ENCODE measurements at places on chromosomes 5 and 9.

DNA sequence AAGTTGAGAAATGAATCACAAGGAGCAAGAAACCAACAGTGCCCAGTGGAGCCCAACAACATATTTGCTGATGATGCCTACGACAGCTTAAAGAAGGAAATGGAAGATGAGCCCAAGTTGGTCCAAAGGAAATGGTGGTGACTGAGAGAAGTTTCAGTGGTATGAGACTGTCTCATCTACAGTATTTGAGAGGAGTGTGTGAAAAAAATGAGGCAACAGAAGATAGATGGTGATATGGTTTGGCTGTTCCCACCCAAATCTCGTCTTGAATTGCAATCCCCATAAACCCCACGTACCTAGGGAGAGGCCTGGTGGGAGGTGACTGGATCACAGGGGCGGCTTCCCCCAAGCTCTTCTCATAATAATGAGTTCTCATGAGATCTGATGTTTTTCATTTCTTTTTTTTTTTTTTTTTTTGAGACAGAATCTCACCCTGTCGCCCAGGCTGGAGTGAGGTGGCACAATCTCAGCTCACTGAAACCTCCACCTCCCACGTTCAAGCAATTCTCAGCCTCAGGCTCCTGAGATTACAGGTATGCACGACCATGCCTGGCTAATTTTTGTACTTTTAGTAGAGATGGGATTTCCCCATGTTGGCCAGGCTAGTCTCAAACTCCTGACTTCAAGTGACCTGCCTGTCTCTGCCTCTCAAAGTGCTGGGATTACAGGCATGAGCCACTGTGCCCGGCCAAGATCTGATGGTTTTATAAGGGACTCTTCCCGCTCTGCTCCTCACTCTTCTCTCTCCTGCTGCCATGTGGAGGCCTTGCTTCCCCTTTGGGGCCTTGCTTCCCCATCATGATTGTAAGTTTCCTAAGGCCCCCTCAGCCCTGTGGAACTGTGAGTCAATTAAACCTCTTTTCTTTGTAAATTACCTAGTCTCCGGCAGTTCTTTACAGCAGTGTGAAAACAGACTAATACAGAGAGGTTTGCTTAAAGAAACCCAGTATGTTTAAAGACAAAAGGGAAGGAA is 30.2 kb downstream of the EFCAB9 start:
- DNase-seq, result no peak

DNA sequence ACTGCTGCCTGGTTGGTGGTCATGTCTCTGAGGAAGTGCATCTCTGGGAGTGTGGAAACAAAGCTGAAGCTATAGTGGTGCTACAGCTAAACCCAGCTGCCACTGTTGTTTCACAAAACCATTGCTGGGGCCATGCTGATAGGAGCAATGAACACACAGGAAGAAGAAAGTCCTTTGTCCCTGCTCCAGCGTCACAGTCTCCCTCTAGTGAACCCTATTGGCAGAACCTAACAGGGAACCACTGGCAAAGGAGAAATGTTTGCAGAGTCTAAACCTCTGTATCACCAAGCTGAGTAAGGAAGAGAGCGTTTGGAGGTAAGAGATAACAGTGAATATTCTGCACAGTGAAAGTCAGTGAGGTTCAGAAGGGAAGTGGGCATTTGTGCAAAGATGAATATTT is 244.0 kb downstream of the YTHDC2 start:
- no peak for DNase-seq

- no peak for DNase-seq
These were observed 65.9 kb upstream of the C5orf46 start for GRCh38 chr5:147972076-147972840.

GRCh38 chr5:134462047-134462575 is 50.4 kb upstream of the CDKN2AIPNL start:
- no peak for DNase-seq

DNA sequence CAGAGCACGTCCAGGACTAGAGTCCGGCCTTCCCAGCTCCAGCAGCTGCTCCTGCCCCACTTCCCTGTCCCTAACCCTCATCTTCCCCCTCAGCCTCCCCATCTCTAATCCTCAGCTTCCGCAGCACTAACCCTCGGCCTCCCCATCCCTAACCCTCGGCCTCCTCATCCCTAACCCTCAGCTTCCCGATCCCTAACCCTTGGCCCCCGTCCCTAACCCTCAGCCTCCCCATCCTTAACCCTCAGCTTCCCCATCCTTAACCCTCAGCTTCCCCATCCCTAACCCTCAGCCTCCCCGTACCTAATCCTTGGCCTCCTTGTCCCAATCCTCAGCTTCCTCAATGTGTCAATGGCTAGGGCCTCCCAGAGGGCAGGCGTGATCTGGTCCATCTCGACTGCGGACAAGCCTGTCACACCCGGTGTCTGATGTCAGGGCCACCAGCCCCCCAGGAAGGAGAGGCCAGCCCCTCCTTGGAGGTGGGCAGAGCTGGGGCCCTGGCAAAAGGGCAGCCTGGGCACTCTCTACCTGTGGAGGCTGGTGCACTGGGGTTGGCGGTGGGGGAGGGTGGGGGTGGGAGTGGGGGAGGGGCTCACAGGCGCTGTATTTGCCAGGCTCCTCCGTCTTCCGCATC is 1.4 kb downstream of the OBP2B start:
- no peak for DNase-seq

GRCh38 chr9:13163287-13163686 is 116.2 kb downstream of the MPDZ start:
- no peak for DNase-seq

DNA sequence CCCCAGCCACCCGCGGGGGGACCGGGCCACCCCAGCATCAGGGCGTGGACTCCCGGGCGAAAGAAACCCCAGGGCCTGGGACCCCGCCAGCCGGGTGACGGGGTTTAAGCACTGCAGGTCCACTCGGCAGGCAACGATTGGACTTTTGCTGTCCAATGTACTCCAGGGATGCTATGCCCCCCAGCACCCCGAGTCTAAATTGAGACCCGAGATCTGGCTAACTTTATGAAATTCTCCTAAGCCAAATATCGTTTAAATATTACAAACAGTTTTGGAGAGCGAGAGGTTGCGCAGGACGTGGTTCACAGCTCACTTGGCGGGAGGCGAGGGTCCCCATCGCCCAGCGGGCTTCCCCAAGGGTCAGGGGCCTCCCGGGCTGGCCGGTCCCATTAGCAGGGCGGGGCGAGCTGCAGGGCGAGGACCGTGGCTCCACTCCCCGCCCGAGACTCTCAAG is 384 bp upstream of the MRPS2 start:
- DNase-seq, result no peak

DNA sequence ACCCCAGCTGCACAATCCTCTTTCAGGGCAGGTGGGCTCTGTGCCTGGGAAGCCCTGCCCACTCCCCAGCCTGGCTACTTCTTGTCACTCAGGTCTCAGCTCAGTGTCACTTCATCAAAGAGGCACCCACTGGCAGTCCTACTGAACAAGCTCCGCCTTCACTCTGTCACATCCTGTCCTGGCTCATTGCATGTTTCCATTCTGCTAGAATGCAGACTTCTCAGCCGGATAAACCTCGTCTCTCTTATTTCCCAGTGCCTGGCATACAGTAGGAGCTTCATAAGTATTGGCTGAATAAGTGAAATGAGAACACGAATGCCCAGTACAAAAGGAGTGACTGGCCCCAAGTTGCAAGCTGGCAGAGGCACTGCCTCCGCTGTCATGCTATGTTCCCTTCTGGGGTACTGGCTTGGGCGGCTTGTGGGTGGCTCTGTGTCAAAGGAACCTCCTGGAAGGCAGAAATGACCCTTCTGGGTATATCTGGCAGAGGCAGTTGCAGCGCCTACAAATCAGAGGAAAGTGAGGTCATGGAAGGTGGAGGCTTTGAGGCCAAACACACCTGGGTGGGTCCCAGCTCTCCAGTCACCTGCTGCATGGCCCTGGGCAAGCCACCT is 98.3 kb upstream of the PHYKPL start:
- DNase-seq, result no peak

GRCh38 chr5:174511714-174512253 is 212.6 kb upstream of the MSX2 start:
- no peak for DNase-seq

- no peak for DNase-seq
These were observed 5.0 kb upstream of the UNC13B start for GRCh38 chr9:35156781-35157180.

GRCh38 chr5:6752782-6753181 is 39.5 kb downstream of the TENT4A start:
- DNase-seq, result no peak

GRCh38 chr5:107428303-107428813 is 242.4 kb downstream of the EFNA5 start:
- DNase-seq, result no peak

GRCh38 chr5:133869519-133870335 is 98.7 kb downstream of the C5orf15 start:
- no peak for DNase-seq

DNA sequence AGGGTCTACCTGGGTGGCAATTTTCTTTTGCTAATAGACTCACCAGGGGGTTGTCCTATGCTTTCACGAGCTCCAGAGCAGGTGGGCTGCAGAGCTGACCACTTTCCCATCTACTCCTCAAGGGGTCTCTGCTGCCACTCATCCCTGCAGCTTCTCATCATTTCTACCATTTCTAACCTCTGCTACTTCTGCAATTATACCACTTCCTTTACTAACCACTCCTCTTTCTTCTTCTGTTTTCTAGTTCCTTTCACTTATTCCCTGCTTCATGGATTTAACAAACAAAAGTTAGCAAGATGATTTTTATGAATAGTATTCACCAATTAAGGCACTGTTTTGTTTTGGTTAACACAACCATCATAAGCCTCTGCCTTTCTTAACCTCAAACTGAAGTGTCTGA is 34.5 kb upstream of the NIPBL start:
- DNase-seq, result no peak
